ENCODE measurements at places on chromosomes 7 and 10.

- no peak for DNase-seq
Observed at GRCh38 chr10:101683276-101683675, 11.7 kb downstream of the FBXW4 start.

GRCh38 chr10:128463991-128464760, 338.0 kb upstream of the MKI67 start:
- DNase-seq: peak; percentile 7

DNA sequence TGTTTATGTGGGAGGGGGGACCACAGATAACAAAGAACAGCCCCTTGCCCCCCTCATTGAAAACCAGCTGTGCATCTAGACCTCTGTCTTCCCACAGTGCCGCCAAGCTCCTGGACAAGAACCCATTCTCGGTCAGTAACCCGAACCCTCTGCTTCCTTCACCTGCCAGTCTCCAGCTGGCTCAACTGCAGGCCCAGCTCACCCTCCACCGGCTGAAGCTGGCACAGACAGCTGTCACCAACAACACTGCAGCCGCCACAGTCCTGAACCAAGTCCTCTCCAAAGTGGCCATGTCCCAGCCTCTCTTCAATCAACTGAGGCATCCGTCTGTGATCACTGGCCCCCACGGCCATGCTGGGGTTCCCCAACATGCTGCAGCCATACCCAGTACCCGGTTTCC, 91.0 kb upstream of the PDCD4 start:
- no peak for DNase-seq

GRCh38 chr7:98474558-98474957, 73.7 kb upstream of the BAIAP2L1 start:
- DNase-seq: no peak

DNA sequence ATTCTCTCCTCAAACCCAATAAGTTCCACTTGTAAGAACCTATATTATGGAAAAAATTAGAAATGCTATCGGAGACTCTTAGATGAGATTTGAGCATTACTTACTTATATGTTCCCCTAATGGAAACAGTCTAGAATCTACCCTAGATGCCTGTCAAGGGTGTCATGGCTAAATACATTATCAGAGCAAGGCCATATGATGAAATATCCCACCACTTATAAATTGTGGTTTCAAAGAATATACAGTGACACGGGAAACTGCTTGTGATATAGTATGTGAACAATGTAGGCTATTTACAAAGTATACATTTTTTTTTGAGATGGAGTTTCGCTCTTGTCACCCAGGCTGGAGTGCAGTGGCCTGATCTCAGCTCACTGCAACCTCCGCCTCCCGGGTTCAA, 46.3 kb upstream of the CTBP2 start:
- no peak for DNase-seq

GRCh38 chr7:22302951-22303423, 54.0 kb downstream of the RAPGEF5 start:
- no peak for DNase-seq

GRCh38 chr10:89574368-89574767, 39.0 kb upstream of the SLC16A12 start:
- DNase-seq: no peak

GRCh38 chr10:90302758-90303481, 554.9 kb downstream of the HTR7 start:
- DNase-seq: no peak

DNA sequence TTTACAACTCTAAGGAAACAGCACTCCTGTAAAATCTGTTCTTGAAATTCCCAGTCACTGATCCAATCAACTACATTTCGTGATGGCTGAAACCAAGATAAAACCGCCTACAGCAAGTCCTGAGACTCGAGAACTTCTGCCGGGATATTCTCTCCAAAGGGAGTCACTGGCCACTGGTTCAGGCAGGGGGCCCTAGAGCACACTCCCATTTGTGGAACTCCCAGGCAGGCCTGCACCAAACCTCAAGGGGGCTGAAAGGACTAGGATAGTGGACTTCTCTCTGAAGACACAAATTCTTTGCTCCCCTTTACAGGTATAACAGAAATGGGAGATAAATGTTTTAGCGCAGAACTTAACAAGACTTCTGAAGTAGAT, 16.3 kb downstream of the CYTH3 start:
- DNase-seq: no peak

DNA sequence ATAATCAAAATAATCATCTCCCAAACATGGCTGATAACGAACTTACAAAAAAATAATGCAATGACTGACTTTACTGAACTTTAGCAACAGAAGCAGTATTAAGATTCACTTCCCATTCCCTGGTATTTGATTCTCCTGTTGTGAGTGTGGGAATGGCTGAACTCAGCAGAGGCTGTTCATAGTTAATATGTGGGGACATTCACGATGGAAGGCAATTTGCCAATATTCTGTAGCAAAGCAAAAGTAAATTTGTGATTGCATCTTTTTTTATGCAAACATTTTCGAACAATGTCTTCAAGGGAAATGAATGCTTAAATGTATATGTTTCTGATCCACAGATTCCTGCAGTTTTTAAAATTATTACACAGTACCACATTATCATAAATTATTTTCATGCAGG, 431.7 kb upstream of the KLF6 start:
- no peak for DNase-seq

GRCh38 chr10:51733057-51733456, 33.7 kb upstream of the CSTF2T start:
- no peak for DNase-seq

DNA sequence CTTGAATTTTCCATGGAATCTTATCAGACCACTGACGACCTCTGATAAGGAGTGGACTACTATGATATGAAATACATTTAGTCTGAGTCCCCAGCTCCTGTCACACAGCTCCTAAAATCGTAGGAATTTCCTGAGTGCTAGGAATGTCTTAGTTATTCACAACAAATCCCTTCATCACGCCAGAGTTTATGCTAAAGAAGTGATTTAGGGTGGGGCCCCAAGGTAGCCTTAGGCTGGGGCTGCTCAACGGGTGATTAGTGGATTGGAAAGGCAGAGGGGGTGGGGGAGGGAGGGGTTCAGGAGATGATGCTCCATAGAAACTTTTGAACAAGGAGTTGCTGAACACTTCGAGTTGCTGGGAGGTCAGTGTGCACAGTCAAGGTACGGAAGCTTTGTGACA, 7.0 kb upstream of the TET1 start:
- DNase-seq: no peak

DNA sequence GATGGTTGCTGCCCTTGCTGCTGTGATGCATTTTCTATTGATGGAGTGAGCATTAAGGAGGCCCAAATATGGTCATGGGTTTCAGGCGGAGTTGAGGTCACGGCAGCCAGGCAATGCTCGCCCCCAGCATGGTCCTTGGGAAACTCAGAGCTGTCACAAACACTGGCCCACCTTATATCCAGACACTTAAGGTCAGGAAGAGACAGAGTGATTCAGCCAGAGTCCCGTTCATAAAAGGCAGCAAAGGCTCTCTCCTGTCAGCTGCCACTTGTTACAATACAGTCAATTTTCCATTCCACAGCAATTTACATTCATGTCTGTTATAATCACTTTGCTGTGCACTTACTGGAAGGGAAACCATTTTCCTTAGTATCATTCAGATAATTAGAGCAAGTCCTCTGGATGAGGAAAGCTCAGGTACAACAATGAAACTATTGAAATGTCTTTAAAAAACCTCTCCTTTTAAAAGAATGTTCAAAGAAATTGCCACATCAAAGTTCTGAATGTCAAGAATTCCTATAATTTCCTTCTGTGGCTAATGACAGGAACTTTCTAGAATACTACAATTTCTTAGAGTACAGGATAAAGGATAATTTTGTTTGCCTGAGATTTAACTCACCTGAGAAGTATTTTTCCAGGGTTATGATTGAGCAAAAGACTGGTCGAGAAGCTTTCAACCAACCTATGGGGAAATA, 14.8 kb upstream of the ANKRD1 start:
- no peak for DNase-seq

- DNase-seq: no peak
Observed at GRCh38 chr10:117472872-117473271, 69.7 kb upstream of the EMX2 start.

DNA sequence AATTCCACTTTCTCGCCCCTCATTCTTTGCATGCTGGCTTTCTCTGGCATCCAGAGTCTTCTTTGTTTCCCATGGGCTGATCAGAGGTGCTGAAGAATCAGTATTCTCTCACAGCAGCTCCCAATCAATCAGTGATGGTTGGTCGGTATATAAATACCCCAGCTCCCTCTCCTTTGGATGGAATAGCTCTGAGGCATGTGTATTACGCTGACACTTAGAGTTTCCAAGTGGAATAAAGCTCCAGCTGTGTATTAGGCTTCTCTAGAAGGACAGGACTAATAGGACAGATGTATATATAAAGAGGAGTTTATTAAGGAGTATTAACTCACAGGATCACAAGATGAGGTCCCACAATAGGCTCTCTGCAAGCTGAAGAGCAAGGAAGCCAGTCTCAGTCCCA, 218.3 kb upstream of the GRB10 start:
- no peak for DNase-seq

GRCh38 chr10:66021423-66021822, 904.4 kb upstream of the LRRTM3 start:
- DNase-seq: no peak

GRCh38 chr10:82942286-82943099, 1067.5 kb downstream of the NRG3 start:
- no peak for DNase-seq

DNA sequence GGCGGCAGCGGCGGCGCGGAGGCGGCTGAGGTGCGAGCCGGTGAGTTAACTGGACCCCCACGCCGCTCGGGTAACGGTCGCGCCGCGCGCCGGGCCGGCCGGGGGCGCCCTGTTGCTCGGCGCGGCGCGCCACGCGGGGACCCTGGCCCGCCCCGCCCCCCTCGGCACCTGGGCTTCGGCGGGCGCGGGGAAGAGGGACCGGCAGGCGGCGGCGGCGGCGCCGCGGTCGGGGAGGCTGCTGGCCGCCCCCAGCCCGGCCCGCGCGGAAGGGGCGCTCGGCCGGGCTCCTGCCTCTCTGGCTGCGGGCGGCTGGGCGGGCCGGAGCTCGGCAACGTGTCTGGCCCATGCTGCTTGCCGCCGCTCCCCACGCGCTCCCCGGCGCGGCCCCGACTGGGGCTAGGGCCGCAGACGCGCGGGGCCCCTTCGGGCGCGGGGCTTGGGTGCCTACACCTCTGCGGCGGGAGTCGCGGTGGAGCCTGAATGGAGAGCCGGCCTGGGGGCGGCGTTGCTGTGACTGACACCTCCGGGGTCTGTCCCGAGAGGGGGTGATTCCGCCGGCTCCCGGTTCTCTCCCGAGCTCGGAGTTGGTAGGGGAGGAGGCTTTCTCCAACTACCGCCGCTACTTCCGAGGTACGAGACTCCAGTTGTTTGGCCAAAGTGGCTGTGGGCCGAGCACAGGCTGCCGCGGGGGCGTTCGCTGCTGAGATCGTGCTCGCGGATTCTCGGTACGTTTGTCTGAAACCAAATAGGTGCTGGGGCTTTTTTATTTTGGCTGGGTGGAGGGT, 494 bp downstream of the PALS2 start:
- no peak for DNase-seq

DNA sequence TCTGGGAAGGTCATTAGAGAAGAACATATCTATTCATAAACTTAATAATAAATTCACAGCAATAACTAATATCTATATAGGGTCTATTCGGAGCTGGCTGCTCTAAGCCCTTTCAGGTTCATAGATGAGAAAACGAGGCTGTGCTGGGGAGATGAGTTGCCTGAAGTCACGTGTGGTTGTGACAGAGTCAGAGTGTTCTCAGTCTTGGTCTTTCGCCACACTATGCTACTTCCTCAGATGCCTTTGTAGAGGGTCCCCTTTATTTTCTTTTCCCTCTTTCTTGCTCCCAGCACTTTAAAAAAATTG, 43.7 kb upstream of the FAM180A start:
- no peak for DNase-seq

DNA sequence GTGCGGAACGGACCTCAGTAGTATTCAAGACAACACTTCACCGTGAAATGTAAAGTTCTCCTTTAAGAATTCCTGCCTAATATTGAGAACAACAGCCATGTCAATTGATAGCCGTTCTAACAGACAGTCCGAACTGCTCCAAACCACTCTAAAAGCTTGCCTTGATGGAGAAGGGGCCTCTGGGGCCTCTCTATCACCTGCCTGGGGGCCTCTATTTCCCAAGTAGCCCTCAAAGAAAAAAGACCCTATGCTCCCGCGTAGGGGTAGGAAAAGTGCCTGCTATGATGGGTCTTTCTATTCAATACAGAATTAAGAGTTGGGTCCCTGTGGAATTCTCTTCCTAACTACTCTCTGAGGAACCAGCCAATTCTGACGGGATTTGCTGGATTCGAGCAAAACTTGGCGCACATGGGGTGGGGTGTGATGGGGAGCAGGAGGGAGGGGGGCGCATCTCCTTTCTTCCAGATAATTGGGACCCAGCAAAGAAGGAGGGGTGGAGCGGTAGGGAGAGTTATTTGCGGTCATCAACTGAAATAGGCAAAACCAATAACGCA, 8.3 kb upstream of the DLX6 start:
- DNase-seq: peak; percentile 3

- no peak for DNase-seq
Observed at GRCh38 chr7:101226721-101227120, 8.8 kb downstream of the ZNHIT1 start.
